ENCODE measurements at places on chromosomes 3 and 15.

GRCh38 chr3:161821591-161821990 is 325.0 kb downstream of the OTOL1 start:
- DNase-seq, result no peak

DNA sequence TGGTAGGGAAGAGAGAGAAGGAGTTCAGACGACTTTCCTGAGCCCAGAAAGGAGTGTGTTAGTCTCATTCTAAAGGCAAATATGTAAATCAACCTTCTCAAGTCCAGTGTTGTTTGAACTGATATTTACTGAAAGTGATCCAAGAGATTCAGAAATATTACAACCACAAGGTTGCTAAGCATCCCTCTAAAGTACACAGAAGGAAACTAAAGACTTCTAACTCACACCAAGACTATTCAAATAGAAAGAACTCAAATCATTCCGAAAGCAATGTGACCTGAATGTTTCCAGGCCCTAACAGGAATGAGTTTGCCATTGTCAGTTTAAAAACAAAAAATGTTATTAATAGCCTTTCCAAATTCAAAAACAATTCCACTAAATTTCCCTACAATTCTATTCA is 56.9 kb upstream of the VGLL3 start:
- DNase-seq, result no peak

- no peak for DNase-seq
Measured at GRCh38 chr3:134625462-134625861, 25.4 kb downstream of the KY start.

- no peak for DNase-seq
Measured at GRCh38 chr3:154875142-154875541, 205.0 kb upstream of the MME start.

GRCh38 chr15:59437142-59437816 is 707 bp upstream of the FAM81A start:
- no peak for DNase-seq

GRCh38 chr3:120604784-120605183 is 8.6 kb downstream of the NDUFB4 start:
- DNase-seq, result no peak

DNA sequence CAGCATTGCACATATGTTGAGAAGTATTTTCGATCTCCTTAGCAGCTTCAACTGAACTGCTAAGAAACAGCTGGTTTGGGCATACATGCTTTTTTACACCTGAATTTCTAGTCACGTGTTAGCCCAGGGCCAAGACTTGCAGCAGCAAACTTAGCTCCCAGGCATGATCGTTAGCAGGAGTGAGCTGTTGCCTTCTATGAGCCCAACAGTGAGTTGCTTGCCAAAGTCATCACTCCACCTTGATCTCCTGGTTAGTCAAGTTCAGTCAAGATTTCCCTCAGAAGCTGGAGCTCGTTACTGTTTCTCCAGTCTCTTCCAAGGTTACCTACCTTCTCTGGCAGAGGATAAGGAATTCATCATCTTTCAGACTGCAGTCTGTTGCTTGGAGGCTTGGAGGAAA is 100.4 kb upstream of the SEMA6D start:
- DNase-seq, result no peak

DNA sequence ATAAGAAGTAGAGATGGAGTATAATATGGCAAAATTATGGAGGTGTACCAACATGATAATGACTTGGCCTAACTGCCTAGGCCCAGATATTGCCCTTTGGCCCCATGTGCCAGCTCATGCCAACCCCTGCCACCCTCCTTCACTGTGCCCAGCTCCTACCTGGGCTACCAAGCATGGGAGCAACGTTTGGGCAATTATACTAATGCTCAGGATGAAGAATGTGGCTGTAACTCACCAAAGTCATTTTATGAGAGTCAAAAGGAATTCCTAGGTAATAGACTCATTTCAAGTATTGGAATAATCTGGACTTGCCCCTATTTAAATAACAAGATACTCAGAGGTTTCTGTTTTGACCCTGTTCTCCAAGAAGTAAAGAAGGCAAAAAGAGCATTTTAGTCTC is 240.2 kb upstream of the IL12A start:
- no peak for DNase-seq

DNA sequence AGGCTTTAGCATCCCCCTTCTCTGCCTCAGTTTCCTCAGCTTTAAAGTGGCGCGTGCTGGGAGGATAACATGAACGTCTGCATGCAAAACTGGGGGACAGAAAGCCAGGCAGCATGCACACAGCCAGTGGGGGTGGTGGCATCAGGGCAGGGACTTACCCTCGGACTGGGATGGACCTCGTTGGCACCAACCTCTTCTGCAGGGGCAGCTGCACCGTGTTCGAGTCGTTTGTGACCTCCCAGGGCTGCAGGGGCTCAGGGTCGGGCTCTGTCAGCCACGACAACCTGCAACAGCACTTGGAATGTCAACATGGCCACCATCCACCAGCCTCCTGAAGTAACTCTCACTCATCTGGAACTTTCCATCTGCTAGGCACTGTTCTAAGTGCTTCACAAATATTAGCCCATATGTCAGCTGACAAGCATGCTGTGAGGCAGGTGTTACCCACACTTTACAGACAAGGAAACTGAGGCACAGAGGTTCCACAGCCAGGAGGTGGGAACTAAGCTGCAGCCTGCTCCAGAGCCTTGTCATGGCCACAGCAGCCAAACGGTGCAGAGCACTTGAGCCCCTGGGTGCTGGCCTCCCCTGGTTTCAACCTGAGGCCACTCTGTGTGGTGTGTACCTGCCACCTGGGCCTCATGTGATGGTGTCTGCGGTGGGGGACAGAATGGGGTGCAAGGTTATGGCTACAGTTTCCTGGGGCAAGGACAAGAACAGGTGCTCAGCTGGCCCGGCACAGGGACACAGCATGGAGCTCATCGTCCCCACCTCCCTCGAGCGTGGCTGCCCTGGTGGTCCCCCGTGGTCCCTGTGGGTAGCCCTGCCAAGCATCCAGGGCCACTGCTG is 6.7 kb downstream of the C3orf22 start:
- no peak for DNase-seq

- no peak for DNase-seq
Measured at GRCh38 chr3:160841455-160841854, 85.4 kb downstream of the PPM1L start.

- DNase-seq, result no peak
Measured at GRCh38 chr3:162292409-162292808, 795.8 kb downstream of the OTOL1 start.

GRCh38 chr3:71752831-71753700 is 589 bp upstream of the GPR27 start:
- DNase-seq, result no peak

Data from stimulated activated CD8-positive, alpha-beta memory T cell treated with anti-CD3 and anti-CD28 coated beads, Interleukin-2, amount 100 ng/mL, for 1 hour (primary cell).